ENCODE measurements at places on chromosomes 5 and 9.

- DNase-seq = no peak
These were observed 226.5 kb downstream of the GABBR2 start for GRCh38 chr9:98482226-98482625.

DNA sequence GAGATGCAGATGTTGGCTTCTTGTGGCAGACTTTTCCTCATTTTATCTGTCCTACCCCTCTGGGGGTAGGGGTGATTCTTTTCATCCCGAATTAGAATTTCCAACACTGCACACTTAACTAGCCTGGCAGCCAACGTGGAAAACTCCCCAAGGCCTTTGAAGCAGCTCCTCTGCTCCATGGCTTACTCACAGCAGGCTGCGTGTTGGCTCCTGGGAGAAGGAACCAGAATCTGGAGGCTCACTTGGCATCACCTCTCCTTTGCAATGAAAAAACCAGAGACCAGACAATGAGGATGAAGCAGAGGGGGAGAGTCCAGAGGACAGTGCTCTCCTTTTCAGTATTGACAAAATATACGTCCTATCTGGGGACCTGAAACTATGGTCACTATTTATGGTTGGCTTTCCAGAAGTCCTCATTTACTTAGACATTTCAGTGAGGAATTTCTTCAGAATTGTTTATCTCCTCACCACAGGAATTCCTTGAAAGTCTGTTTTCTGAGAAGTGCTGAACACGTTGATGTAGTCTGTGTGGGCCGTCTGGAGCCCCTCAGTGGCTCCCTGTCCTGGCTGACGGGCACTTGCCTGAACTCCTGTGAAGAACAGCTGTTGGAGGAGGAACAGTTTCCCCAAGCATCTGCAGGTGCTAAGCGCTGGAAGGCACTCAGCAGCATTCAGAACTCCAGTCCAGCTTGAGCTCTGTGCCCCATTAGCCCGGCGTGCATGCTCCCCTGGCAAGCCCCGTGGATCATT lies 231.3 kb downstream of the RFK start:
- DNase-seq = no peak

- no peak for DNase-seq
These were observed 127.4 kb downstream of the GALNT10 start for GRCh38 chr5:154317916-154318315.

DNA sequence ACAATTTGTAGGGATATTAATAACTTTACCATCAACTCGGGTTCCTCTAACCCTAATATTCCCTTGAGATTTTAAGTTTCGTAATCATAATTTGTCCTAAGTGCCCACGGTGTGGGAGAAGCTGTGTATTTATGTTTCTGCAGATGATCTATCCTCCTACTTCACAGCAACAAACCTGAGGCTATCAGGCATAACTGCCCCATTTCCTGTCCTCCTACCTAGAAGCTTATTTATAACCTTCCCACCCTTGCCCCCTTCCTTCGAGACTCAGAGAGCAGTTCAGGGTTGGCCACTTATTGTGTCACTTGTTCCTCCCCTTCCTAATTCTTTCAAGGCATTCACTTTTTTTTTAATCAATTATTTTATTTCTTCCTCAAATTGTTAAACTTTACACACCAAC lies 29.6 kb upstream of the LCP2 start:
- no peak for DNase-seq

GRCh38 chr5:119285070-119285916 lies 70.5 kb upstream of the TNFAIP8 start:
- no peak for DNase-seq

- no peak for DNase-seq
These were observed 71.0 kb downstream of the FER start for GRCh38 chr5:108818613-108819272.

DNA sequence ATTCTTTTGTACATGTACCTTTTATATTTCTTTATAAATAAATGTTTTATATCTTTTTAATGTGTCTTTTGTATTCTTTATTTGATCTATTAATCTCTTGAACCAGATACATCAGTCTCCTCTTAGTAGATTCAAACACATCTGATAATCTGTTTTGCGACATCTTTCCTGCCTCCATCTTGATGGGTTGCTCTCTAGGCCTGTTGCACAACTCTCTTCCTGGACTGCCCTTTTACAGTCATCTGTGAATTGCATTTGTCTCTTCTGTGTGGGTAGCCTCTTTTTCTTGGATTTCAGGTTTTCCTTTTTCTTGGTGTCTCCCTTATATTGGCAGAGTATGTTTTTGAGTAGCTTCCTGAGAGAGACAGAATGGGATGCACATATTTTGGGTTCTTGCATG lies 6.2 kb downstream of the ZFYVE16 start:
- no peak for DNase-seq

DNA sequence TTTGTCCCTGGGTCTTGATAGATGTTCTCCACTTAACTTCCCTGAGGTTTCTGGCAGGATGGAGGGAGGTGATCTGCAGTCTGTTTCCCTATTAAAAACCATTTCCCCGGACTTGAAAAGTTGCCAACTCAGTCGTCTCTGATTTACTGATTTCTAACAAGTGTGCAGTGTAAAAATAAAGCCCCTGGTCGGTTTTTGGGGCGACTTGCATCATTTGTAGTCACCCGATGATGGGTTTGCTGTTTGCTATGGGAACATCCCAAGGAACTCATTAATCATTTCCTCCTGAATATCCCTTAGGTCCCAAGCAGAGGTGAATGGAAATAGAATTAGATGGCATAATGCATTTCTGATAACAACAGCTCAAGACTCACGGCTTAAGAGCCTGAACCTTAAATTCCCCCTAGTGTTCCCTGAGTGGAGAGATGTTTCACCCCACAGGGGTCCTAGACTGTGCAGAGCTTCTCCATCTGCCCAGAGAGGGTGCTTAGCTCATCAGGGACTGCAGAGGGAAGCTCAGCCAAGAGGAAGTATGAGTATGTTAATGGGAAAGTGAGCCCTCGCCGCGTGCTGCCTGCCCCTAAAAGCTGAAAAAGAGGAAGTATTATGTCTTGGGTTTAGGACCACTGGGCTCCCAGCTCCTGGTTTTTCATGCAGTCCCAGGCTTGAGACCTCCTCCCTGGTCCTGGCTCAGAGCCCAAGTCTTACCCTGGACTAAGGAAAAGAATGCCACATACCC lies 115.1 kb upstream of the DAP start:
- no peak for DNase-seq

GRCh38 chr5:72166070-72166979 lies 59.0 kb downstream of the MAP1B start:
- DNase-seq = no peak

DNA sequence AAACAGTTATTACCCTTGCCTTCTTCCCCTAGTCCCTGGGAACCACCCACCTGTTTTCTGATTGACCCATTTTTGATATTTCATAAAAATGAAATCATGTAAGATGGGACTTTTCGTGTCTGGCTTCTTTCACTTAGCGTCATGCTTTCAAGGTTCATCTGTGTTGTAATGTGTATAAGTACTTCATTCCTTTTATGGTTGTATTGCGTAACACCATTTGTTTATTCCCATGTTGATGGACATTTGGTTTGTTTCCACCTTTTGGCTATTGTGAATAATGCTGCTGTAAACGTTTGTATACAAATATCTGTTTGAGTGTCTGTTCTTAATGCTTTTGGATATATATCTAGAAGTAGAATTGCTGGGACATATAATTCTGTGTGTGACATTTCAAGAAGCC lies 650.1 kb upstream of the COX7C start:
- DNase-seq = no peak

GRCh38 chr5:102911973-102912372 lies 156.9 kb downstream of the PAM start:
- DNase-seq = no peak

DNA sequence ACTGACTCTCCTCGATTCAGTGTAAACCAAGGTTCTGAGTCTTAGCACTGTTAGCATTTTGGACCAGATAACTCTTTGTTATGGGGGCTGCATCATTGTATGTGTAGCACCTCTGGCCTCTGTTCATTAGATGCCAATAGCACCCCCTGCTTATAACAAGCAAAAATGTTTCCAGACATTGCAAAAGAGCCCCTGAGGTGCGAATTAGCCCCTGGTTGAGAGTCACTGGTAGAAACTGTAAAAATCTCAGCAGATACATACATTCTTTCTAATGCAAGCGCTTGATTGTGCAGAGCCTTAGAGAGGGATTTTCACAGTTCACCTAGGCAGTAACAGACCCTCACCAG lies 2.8 kb downstream of the ADRB2 start:
- no peak for DNase-seq

GRCh38 chr5:169160405-169160901 lies 140.5 kb downstream of the SLIT3 start:
- DNase-seq = no peak

GRCh38 chr9:16092142-16093091 lies 539.6 kb downstream of the CCDC171 start:
- no peak for DNase-seq

Data from activated CD4-positive, alpha-beta T cell treated with anti-CD3 and anti-CD28 coated beads, Interleukin-2, amount 50 U/mL, for 24 hours (primary cell).